Effector memory CD8-positive, alpha-beta T cell (primary cell): ENCODE measurements at places on chromosomes 7 and 10.

GRCh38 chr10:53598914-53599313 lies 826.3 kb upstream of the MBL2 start:
- no peak overlapping the region for H3K27ac ChIP-seq
- H3K4me1 ChIP-seq: no peaks in the 10 kb centered on the region
- no peaks in the 10 kb centered on the region for H3K36me3 ChIP-seq
- H3K4me3 ChIP-seq: no peak overlapping the region
- no peak for DNase-seq

GRCh38 chr7:12090757-12091221 lies 120.3 kb upstream of the TMEM106B start:
- H3K27ac ChIP-seq: no peak overlapping the region
- H3K27me3 ChIP-seq: peaks cover 14% of the 10 kb centered on the region
- H3K4me3 ChIP-seq: no peak overlapping the region
- no peak for DNase-seq
- no peaks in the 10 kb centered on the region for H3K36me3 ChIP-seq

DNA sequence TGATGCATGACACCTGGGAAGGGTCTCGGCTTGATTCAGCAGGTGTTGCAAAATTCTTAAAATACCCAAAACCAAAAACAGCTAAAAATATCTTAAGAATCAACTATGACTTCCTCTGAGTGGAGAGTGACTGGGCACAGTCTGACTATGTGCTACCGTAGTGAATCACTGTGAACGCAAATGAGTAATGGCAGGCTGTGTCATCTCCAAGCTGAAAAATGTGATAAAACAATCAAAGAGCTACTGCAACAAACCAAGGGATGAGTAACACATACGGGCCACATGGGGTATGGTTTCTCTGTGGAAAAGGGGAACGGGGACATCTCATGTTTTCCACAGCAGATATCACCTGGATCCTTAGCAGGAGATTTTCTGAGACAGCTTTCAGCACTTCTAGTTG lies 127.5 kb downstream of the ABCA13 start:
- H3K27me3 ChIP-seq: peaks cover 5% of the 10 kb centered on the region
- no peaks in the 10 kb centered on the region for H3K4me1 ChIP-seq
- H3K4me3 ChIP-seq: no peak overlapping the region
- DNase-seq: no peak
- no peaks in the 10 kb centered on the region for H3K36me3 ChIP-seq
- H3K27ac ChIP-seq: no peak overlapping the region

DNA sequence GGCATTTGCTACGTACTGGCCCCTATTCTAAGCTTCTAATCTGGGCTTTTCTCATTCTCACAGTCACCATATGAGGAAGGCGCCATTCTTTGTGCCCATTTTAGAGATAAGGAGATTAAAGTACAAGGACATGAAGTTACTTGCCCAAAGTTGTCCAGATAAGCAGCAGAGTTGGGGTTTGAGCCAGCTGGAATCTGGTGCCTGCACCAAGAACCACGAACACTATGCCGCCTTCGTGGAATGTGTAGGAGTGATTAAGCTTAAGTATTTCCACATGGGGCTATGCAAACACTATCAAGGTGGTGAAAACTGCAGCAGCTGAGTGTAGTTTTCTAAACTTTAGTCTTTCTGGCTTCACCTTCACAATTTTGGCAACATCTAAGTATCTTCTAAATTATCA lies 342.7 kb upstream of the ETV1 start:
- H3K4me1 ChIP-seq: no peaks in the 10 kb centered on the region
- H3K4me3 ChIP-seq: no peak overlapping the region
- H3K36me3 ChIP-seq: no peaks in the 10 kb centered on the region
- no peak overlapping the region for H3K27ac ChIP-seq
- no peaks in the 10 kb centered on the region for H3K27me3 ChIP-seq

- H3K27ac ChIP-seq: peak overlapping the region; percentile 55
- H3K27me3 ChIP-seq: no peaks in the 10 kb centered on the region
- DNase-seq: no peak
- H3K4me3 ChIP-seq: no peak overlapping the region
These were observed 15.2 kb downstream of the WDR91 start for GRCh38 chr7:135195968-135196629.

DNA sequence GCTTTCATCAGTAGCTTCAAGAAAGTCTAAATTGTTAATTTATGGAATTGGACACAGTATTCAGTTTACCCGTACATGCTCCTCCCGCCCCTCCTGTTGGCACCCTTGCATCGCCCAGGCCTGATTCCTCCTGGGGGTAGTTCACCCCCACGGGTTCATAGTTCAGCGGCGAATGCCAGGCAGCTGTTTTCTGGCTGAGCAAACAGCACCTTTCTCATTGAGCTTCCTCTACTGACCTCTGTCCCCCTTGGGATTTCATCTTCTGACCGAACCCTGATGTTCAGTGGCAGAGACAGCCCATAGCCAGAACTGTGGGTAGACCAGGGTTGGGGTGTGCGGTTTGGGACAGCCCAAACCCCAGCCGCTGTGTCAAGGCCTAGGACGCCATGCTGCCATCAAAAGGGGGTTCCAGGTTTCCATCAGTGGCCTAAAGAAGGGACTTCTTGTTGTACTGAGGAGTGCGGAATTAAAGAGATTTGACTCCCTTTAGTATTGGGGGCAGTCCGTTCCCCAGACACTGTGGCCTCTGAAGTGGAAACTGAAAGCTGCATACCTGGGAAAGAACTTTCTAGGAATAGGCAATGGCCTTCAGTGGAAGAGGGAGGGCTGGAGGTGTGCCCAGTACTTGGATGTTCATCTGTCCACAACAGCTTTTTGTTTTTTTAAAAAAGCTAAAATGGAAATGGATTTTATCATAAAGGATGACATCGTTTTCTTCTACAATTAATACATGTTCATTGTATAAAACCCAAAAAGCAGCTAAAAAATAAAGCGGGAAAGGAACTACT lies 19.0 kb downstream of the MDH2 start:
- no peak overlapping the region for H3K4me3 ChIP-seq
- DNase-seq: no peak
- no peaks in the 10 kb centered on the region for H3K27me3 ChIP-seq

DNA sequence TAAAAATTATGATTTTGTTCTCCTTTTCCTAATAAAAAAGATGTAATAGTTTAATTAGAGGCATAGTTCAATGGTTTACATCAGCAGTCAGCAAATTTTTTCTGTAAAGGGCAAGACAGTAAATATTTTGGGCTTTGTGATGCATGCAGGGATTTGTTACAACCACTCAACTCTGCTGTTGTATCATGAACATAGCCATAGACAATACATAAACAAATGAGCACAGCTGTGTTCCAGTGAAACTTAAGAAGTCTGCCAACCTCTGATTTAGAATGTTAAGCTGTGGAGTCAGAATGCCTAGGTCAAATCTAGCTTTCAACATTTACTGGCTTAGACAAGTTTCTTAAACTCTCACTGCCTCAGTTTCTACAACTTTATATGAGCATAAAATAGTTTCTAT lies 31.6 kb downstream of the ASZ1 start:
- H3K4me1 ChIP-seq: no peaks in the 10 kb centered on the region
- no peaks in the 10 kb centered on the region for H3K27me3 ChIP-seq
- no peaks in the 10 kb centered on the region for H3K36me3 ChIP-seq
- DNase-seq: no peak
- H3K27ac ChIP-seq: no peak overlapping the region

DNA sequence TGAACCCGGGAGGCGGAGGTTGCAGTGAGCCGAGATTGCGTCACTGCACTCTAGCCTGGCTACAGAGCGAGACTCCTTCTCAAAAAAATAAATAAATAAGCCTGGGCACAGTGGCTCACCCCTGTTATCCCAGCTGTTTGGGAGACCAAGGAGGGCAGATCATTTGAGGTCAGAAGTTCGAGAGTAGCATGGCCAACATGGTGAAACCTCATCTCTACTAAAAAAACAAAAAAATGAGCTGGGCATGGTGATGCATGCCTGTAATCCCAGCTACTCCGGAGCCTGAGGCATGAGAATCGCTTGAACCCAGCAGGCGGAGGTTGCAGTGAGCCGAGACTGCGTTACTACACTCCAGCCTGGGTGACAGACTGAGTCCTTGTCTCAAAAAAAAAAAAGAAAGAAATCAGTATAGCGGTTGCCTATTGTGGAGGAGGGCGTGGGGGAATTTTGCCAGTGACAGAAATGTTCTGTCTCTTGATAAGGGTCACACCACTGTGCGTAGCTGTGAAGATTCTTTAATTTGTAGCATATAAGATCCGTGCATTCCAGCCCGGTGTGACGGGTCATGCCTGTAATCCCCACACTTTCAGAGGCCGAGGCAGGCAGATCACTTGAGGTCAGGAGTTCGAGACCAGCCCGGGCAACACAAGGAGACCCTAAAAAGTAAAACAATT lies 17.9 kb upstream of the EIF3B start:
- no peak for DNase-seq
- H3K4me3 ChIP-seq: no peak overlapping the region
- H3K27ac ChIP-seq: no peak overlapping the region
- no peaks in the 10 kb centered on the region for H3K36me3 ChIP-seq

DNA sequence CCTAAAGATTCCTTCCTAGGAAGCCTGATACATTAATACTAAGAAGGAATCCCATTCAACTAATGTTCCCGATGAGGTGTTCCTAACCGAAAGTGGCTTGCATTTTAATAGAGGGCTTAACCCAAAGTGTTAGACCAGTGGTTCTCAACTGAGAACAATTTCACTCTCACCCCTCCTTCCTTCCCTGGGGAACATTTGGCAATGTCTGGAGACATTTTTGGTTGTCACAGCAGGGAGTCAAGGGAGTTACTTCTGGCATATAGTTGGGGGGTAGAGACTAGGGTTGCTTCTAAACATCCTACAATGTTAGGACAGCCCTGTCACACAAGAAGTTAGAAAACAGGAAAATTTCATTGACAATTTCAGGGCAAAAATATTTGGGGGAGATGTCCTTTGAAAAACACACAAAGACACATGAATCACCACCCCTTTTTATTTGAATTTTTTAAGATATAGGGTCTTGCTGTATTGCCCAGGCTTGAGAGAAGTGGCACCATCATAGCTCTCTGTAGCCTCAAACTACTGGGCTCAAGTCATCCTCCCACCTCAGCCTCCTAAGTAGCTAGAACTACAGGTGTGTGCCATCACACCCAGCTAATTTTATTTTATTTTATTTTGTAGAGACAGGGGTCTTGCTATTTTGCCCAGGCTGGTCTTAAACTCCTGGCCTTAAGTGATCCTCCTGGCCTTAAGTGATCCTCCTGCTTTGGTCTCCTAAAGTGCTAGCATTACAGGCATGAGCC lies 50.7 kb downstream of the WNT2 start:
- H3K4me1 ChIP-seq: no peaks in the 10 kb centered on the region
- H3K4me3 ChIP-seq: no peak overlapping the region
- no peaks in the 10 kb centered on the region for H3K36me3 ChIP-seq
- DNase-seq: no peak

GRCh38 chr10:3471927-3472286 lies 299.3 kb upstream of the PITRM1 start:
- peaks cover 9% of the 10 kb centered on the region for H3K27me3 ChIP-seq
- H3K4me3 ChIP-seq: peak overlapping the region; percentile 75
- H3K4me1 ChIP-seq: peaks cover 31% of the 10 kb centered on the region
- H3K36me3 ChIP-seq: no peaks in the 10 kb centered on the region

DNA sequence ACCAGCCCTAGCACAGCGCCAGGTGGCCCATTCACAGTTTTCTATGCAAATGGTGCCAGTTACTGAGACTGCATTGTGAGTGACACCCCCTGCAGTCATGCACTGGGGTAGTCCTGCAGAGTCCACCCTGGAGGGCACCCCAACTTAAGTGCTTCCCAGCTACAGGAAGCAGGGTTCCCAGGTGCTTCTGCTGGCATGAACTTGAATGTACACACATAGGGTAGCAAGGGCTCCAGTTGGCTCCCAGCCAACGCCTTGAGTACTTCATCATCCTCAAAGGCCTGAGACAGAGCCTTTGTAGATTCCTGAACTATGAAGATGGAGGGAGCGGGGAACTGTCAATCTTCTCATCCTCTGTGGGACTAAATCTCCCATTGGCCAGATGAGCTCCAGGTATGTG lies 11.5 kb upstream of the NPFFR1 start:
- H3K4me1 ChIP-seq: peaks cover 7% of the 10 kb centered on the region
- H3K27me3 ChIP-seq: no peaks in the 10 kb centered on the region
- H3K27ac ChIP-seq: no peak overlapping the region
- no peak overlapping the region for H3K4me3 ChIP-seq
- no peaks in the 10 kb centered on the region for H3K36me3 ChIP-seq

DNA sequence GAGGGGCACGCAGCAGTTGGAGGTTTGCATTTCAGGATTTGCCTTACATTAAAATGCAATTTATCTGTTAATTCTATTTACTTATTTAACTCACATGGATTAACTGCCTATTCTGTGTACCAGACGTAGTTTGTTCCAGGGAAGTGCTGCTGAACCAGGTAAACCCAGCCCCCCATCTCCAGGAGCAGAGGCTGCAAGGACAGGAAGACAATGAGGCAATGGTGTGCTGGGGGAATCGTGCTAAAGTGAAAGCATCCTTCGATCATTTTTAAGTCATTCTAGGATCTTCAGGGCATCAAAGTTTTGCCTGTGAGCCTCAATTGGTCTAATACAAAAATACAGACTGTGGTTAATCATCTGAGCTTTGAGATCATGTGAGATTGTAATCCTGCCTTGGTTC lies 166.4 kb downstream of the DNAJB6 start:
- peaks cover 24% of the 10 kb centered on the region for H3K27me3 ChIP-seq
- H3K27ac ChIP-seq: peak overlapping the region; percentile 90
- H3K4me1 ChIP-seq: peaks cover 23% of the 10 kb centered on the region
- peak overlapping the region; percentile 78 for H3K4me3 ChIP-seq

GRCh38 chr7:158582089-158582456 lies 5.5 kb downstream of the PTPRN2 start:
- H3K36me3 ChIP-seq: peaks cover 8% of the 10 kb centered on the region
- DNase-seq: no peak

- DNase-seq: no peak
- H3K36me3 ChIP-seq: no peaks in the 10 kb centered on the region
- no peak overlapping the region for H3K4me3 ChIP-seq
- H3K27me3 ChIP-seq: no peaks in the 10 kb centered on the region
- H3K27ac ChIP-seq: no peak overlapping the region
These were observed 988.6 kb downstream of the SORCS1 start for GRCh38 chr10:106175760-106176377.

DNA sequence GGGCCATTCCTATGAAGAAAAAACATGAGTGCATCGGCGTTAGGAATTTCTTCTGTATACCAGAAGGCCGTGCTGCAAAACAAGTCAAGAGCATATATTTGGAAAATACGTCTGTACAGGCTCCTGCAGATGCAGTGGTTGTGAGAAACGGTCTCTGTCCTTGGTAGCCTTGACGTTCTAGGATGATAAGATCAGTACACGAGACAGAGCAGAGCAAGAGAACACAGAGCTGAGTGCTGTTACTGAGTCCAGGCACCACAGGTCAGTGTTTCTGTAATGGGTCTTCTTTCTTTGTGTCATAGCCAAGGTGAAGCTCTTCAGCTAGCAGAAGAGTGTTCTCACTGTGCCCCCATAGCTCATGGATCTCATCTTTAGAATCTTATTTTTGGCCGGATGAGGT lies 62.8 kb downstream of the WDR37 start:
- H3K36me3 ChIP-seq: peaks cover 85% of the 10 kb centered on the region
- H3K4me3 ChIP-seq: no peak overlapping the region
- H3K27me3 ChIP-seq: no peaks in the 10 kb centered on the region
- H3K27ac ChIP-seq: no peak overlapping the region
- peaks cover 13% of the 10 kb centered on the region for H3K4me1 ChIP-seq
- DNase-seq: no peak

GRCh38 chr10:62199584-62199983 lies 69.1 kb downstream of the RTKN2 start:
- H3K27ac ChIP-seq: no peak overlapping the region
- H3K27me3 ChIP-seq: no peaks in the 10 kb centered on the region
- DNase-seq: no peak
- no peaks in the 10 kb centered on the region for H3K36me3 ChIP-seq
- H3K4me3 ChIP-seq: no peak overlapping the region
- peaks cover 3% of the 10 kb centered on the region for H3K4me1 ChIP-seq
